Stimulated activated CD4-positive, alpha-beta T cell treated with anti-CD3 and anti-CD28 coated beads, TNF-alpha, amount 100 ng/mL, for 24 hours (primary cell): ENCODE measurements at places on chromosomes 11 and 22.

GRCh38 chr11:120281143-120281795 lies 41.3 kb downstream of the POU2F3 start:
- no peak for DNase-seq

DNA sequence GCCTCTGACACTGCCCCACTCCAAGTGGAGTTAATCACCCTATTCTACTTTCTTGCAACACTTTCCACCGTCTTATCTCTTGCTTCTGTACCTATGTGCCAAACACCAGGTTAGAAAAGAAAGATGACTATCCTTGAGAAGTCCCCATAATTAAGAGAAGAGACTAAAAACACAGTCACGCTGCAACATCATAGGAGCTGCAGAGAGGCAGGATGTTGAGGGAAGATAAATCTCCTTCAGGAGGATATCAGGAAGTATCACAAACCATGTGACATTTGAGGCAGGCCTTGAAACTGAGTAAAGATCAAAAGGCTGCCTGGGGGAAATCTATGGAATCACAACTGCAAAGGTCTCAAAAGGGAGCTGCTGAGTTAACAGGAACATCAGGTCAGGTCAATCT lies 24.8 kb downstream of the GAB2 start:
- no peak for DNase-seq

DNA sequence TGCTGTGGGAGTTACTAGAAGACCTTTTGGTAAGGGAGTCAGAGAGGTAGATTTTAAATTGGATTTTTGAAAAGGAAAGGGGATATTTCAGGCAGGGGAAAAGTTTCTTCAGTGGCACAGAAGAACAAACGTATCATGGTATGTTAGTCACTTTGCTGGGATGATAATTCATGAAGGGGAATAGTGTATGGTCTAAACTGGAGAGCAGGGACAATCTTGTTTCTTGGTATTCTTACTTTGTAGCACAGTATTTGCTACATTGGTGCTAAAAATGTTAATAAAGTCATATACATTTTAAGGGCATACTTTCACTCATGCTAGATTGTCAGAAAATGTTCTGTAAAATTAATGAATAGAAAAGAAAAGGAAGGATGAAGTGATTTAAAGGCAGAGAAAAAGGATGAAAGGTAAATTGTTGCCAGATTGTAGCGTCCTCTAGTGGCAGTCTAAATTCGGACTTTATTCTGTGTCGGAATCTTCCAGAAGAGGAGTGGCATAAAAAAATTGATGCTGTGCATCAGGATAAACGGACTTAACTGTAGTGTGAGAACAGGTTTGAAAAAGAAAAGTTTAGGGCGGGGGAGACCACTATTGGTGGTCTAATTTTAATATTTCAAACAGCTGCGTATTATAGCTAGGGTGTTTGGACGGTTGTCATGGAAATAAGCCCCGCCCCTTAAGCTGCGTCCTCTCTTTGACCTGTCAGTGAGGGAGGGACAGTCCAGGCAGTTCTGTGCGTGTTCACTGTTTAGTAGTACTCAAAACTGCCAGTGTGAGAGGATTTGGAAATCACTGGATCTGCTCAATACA lies at the start of gene BCO2:
Gene BCO2 (plus strand): TSS at position 724 of the 810 bp plus-strand sequence. CDS start 90 bp downstream, outside the sequence.
- DNase-seq, result no peak

DNA sequence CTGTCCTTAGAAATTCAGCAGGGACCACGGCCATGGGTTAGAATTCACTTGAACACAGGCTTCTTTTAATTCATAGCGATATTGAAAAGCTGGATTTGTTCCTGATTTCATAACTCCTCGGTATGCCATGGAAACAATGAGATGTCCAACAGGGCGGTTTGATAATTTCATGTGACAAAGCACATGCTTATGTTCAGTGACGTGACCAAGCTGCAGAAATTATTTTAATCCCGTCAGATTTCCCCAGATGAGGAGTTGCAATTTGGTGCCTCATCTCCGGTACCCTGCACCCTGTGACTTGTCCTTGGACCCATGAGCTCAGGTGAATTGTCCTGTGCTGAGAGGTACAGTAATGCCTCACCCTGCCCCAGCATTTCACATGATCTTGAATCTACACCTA lies 81.7 kb downstream of the C11orf91 start:
- DNase-seq, result no peak

DNA sequence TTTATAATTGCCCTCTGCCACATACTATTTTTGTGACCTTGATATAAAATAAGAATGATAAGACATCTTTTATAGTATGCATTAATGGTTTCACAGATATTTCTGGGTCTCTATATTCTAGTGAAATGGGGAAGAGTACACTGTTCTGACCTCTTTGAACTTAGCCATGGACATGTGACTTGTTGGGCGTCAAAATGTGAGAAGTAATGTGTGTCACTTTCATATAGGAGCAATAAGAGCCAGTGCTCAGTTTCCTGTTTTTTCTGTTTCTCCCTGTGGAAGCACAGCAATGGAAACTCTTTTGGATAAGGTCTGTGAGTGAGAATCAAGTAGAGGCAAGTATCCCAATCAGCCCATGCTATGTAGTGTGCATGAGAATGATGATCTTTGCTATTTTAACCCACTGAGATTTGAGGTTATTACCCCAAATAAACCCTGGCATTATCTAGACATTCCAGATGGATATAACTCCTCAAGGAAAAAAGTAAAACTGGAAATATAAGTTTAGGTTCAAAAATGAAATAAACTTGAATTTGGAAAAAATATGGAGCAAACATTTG lies 60.7 kb downstream of the RAB38 start:
- DNase-seq, result no peak

GRCh38 chr11:65844231-65844872 lies 10.6 kb downstream of the SNX32 start:
- no peak for DNase-seq

GRCh38 chr22:49664891-49665290 lies 162.8 kb downstream of the BRD1 start:
- DNase-seq, result no peak

GRCh38 chr22:42856179-42856864 lies 751 bp downstream of the ARFGAP3 start:
- DNase-seq, result peak; percentile 45

DNA sequence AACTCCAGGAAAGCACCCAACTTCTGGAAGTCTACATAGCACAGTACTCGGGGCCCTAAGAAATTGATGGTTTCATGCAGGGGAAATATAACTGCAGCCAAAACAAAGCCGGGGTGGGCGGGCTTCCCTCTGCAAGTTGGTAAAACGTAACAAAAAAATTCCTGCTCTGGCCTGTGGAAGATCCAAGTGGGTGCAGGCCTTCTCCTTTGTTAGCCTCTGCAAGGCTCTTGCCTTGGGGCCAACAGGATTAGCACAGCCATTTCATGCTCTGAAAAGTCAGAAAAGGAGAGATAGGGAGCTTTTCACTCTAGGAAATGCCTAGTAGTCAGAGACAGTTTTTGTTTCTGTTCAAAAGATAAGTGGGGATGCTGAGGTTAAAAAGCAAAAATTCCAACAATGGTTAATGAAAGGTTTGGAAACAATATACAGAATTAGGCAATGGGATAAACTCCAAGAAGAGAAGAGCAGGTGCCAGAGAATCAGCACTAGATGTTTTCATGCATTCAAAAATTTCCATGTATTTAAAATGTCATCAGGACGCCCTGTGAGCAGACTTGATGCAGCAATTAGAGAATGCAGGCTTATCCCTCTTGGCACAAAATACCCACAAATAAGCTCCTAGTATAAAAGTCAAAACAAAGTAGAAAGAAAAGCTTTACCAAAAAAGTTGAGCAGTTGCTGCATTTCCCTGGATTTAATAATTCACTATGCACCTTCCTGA lies 72.3 kb upstream of the CHRM4 start:
- DNase-seq, result no peak

- no peak for DNase-seq
Observed at GRCh38 chr11:65585396-65586246, 9.8 kb downstream of the EHBP1L1 start.

GRCh38 chr22:43077121-43077877 lies 11.9 kb downstream of the TTLL1 start:
- no peak for DNase-seq

DNA sequence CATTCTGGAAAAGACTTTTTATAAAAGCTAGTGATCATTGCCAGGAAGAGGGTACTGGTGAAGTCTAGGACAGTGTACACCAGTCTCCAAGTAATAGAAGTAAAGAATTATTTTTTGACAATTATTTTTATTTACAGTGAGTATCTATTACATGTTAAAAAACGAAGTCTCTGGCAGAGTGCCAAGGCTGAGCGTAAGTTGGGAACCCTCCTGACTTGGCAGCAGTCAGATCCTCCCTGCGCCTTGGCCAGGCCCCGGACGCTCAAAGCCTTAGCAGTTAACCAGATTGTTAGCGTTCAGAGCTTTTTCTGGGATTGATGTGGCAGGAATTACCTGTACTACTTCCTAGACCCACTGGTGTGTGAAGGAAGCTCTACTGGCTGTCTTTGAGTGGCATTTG lies 38.1 kb upstream of the CTTN start:
- no peak for DNase-seq

GRCh38 chr11:134330611-134331353 lies 1.0 kb upstream of the GLB1L2 start:
- DNase-seq, result no peak

GRCh38 chr11:12216041-12216451 lies 105.7 kb downstream of the MICAL2 start:
- no peak for DNase-seq

- DNase-seq, result no peak
Observed at GRCh38 chr11:30016588-30017363, at the start of gene KCNA4. TSS of gene KCNA4 (minus strand) at chr11:30017030. CDS start at chr11:30012678, 4,352 bp downstream.

GRCh38 chr11:2122222-2122906 lies 16.8 kb downstream of the IGF2 start:
- no peak for DNase-seq

GRCh38 chr22:44242946-44243724 lies 62.4 kb downstream of the PARVG start:
- DNase-seq, result no peak

GRCh38 chr11:2783536-2784082 lies 83.8 kb upstream of the KCNQ1OT1 start:
- DNase-seq, result no peak

DNA sequence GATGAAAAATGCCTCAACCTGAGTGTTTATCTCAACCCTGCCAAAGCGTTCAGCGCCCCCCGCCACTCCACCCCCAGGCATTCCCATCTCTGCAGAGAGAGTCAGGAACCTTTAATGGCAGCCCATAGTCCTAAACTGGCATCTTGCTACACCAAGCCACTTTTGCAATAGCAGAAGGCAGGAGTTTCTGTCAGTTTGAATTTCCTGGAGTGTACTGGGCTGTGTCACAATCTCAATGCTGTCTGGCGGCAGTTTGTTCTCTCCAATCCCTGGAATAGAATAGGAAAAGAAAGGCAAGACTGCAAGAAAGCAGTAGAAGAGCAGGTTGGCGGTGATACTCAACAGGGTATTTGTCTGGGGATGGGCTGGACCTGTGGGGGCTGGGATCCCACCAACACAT lies 32.9 kb upstream of the FLI1 start:
- no peak for DNase-seq

- DNase-seq, result no peak
Observed at GRCh38 chr11:119832202-119832935, 103.4 kb upstream of the NECTIN1 start.

DNA sequence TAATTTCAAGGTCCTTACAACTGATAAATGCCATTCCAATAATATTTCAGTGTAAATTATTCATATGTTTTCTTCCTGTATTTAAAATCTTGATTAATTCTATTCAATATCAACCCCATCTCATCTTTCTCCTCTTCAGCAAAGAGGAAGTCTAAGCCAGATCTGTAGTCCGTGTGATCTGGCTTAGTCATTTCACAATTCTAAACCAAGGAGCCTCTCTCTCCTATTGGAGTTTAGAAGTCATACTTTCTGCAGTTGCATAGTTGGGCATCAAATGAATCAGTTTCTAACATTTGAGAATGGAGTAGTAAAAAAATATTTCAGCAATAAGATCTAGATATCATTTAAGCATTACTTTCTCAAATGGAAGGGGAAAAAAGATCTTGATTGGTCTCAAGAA lies 354.9 kb downstream of the JRKL start:
- DNase-seq, result no peak

- DNase-seq, result no peak
Observed at GRCh38 chr11:12768726-12769673, 94.8 kb downstream of the TEAD1 start.

DNA sequence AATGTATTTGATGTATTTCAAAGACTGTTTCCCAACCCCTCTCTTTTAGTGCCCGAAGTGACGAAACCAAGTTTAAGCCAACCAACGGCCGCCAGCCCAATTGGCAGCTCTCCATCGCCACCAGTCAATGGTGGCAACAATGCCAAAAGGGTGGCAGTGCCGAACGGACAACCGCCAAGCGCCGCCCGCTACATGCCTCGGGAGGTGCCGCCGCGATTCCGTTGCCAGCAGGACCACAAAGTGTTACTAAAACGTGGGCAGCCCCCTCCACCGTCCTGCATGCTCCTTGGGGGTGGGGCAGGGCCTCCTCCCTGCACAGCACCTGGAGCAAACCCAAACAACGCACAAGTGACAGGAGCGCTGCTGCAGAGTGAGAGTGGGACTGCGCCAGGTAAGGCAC lies 84.1 kb downstream of the TNRC6B start:
- no peak for DNase-seq

- no peak for DNase-seq
Observed at GRCh38 chr11:57087991-57088390, 93.8 kb upstream of the LRRC55 start.

GRCh38 chr11:73532310-73532709 lies 65.6 kb downstream of the FAM168A start:
- DNase-seq, result no peak

- no peak for DNase-seq
Observed at GRCh38 chr11:8631395-8632118, 37.5 kb upstream of the STK33 start.

- DNase-seq, result no peak
Observed at GRCh38 chr11:12246147-12246546, 131.2 kb upstream of the PARVA start.

DNA sequence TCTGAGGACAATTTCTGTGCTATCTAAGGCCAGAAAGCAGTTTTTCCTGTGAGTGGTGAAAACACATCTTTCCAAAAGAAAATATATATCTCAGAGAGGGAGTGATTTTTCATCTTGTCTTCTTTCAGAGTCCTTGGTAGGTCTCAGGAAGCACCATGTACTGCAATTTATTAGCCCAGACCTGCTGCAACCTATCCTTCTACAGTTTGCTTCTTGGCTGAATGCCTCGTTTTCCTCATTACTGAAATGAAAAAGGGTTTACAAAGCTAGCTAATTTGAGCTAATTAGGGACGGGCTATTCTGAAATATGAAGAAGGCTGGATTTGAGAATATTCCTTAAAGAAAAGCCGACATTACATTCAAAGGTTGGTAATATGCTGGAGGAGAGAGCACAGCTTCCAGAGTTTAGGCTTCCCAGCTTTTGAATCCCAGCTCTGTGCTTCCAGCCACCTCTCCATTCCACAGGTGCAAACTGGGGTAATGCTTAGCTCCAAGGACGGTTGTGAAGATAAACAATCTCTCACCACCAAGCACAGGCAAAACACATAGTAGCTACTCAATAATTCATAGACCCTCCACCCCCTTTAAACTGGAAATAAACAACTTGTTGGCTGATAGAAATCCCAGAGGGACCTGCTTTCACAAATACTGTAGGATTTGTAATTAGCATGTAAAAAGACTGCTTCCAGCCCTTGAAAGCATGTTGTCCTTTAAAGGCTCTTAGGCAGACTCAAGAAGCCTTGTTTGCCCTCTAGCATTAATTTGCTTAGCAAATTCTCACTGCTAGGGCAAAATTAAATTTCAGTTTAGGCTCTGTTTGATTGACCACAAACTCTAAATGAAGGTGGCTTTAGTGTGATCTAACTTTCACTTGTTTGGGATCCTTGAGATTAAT lies 24.5 kb upstream of the SESN3 start:
- DNase-seq, result no peak
